ENCODE measurements at places on chromosomes 5 and 9.
A peak's percentile ranks its signal among the peaks of the same experiment; 100 is the strongest.

- no peak for DNase-seq
Measured at GRCh38 chr5:168227001-168227400, 64.4 kb upstream of the WWC1 start.

DNA sequence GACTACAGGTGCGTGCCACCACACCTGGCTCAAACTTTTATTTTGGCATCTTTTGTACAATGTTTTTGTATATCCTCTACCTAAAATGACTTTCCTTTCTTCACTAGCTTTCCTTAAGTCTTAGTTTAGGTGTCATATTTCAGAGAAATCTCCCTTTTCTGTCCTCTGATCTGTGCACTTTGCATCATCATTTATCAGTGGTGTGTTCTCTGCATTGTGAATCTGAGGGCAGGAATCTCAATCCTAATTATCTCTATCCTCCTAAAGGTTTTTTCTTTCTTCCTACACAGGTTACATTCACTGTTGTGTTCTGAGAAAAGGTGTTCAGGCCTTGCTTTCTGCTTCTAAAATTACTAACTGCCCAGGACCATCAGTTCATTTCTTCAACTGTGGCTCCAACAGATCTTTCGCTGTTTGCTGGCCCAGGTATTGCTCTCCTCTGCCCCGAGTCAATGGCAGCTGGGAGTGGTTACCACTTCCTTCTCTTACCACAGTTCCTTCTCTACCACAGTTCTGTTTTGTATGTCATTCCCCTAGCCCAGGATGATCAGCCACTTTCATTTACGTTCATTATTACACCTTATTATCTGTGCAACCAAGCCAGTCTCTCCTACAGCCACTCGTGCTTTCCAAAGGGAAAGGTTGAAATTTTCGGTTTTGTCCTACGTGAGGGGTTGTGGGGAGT, 14.0 kb downstream of the TGFBR1 start:
- DNase-seq: no peak

- no peak for DNase-seq
Measured at GRCh38 chr5:169012450-169012849, 288.5 kb downstream of the SLIT3 start.

- no peak for DNase-seq
Measured at GRCh38 chr9:112783551-112783954, 33.0 kb downstream of the SNX30 start.

DNA sequence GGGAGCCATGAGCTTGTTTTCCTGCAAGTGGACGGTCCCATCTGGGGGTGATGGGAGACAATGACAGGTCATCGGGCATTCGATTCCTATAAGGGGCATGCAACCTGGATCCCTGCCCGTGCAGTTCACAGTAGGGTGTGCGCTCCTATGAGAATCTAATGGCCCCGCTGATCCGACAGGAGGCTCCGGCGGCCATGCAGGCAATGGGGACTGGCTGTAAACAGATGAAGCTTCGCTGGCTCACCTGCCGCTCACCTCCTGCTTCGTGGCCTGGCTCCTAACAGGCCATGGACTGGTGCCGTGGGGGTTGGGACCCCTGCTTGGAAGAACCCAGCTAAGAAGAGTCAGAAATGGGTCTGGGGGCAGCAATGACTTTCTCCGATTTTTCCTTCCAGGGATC, 21.0 kb downstream of the PAEP start:
- no peak for DNase-seq

DNA sequence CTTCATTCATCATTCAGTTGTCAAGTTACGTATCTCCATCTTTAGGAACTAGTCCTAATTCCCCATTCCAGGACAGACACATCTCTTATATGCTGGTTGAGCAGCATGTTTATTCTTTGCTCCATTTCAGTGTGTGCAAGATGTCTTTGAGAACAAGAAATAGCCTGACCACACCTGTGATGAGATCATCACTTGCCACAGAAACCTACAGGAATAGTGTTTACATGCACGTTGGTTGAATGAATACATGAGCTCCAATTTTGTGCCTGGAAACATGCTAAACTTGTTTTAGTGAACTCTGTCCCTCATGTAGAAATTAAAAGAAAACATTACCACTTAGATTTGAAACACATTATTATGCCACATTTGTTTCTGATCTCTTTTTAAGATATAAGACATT, 489.1 kb downstream of the CDH18 start:
- DNase-seq: no peak

DNA sequence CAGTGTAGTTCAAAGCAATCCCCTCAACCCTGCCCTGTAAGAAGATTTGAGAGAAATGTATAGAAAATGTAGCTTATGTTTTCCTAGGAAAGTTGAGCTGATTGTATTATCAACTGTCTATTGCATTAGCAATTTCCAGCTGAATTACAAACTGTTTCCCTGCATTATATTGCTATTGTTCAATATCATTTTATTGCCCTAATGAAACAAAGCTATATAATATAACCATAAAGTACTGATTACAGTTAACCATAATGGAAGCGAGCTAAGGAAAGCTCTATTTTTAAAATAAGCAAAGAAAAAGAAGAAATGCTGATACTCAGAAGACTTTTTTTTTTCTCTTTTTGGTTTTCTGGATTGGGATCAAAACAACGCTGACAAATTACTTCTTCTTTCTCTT, 228.3 kb downstream of the EFNA5 start:
- DNase-seq: no peak

- DNase-seq: peak; percentile 69
Measured at GRCh38 chr5:30040488-30041118, 1152.9 kb upstream of the CDH6 start.

DNA sequence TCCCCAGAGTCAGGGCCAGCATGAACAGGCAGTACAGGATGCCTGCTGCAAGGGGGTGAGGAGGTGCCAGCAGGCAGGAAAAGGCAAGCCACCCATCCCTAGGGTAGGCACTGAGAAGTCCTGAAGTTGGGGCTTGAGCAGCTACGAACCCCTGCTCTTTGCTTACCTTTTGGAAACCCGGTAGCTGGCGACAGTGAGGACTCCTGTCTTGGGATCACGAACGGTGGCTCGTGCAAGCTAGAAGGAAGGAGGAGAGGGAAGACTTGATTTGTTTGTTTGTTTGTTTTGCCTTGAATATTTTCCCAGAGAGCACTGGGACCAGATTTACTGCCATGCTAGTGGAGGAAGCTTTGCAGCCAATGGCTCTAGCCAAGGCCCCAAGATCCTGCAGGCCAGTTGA, 23.7 kb downstream of the P4HA2 start:
- DNase-seq: no peak

- DNase-seq: no peak
Measured at GRCh38 chr9:98903961-98904411, 39.7 kb upstream of the COL15A1 start.

DNA sequence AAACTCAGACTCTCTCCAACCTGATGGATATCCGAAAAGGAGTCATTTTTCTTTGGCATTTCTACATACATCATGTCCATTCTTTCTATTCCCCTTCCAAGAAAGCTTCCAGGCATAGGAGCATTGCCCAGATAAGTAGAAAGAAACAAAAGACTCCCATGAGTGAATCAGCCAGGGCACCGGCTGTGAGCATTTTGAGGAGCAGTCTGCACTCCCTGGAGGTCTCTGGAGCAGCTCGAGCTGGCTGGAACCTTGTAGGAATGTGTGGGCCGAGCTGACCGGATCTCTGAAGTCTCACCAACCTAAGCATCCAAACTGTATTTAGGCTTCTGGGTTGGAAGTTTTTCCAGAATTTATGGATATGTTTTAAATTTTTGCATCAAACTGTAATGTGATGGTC, 161.4 kb upstream of the TRPC7 start:
- DNase-seq: no peak

GRCh38 chr9:112274600-112274999, 58.8 kb downstream of the PTBP3 start:
- no peak for DNase-seq

DNA sequence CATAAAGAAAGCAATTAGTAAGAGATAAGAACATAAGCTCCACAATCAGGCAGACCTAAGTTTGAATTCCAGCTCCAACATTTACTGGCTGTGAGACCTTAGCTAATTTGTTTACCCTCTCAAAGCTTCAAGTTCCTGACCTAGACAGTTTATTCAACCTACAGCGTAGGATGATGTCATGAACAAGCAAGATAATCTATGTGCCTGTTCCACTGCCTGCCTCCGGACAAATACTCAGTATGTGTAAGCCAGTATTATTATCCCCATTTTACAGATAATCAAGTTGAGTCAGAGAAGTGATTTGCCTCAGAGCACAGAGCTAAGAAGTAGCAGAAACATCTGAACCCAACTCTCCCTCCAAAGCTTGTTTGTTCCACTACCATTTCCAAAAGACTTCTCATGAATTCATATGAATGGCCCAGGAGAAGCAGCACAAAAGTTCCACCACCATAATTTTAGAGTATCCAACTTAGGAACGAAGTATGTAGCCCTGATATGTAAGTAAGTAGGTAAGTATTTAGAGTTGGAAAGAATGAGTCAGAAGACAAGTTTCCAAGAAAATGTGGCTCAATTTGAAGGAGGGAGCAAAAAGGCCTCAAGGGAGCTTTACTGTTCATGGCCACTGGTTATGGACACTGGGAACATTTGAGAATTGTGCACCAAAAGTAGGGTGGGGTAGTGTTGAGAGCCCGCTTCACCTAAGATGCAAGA, 398.2 kb downstream of the NFIB start:
- DNase-seq: no peak

DNA sequence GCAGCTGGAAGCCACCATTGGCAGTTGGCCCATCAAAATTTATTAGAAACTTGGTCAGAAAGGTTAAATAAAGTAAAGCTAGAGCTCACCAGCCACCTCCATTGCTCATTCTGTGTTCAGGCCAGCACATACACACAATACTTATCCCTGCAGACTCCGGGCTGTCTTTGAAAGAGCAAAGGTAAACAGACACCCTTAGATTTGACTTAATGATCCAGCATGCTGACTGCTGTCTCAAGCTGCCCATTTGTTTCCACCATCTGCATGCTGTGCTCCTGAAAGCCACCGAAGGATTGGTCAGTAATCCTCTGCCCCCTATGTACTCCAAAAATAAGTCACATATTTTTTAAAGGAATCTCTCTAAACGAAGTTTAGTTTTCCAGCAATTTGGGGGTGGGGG, 1059.8 kb upstream of the DMAC1 start:
- no peak for DNase-seq

DNA sequence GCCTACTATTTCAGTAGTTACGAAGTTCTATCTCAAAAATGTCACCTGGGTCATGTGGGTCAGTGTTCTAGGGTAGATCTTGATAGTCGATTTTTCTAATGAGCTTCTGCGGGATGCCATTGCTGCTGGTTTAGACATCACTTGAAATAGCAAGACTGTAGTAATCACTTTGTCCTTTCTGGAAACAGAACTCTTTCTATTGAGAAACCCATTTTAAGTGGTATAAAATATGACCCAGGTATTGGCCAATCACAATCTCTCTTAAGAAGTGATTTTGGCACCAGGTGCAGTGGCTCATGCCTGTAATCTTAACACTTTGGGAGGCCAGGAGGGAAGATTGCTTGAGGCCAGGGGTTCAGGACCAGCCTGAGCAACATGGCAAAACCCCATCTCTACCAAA, 17.6 kb downstream of the ARRDC3 start:
- no peak for DNase-seq

GRCh38 chr5:178440181-178440580, 150.0 kb downstream of the COL23A1 start:
- no peak for DNase-seq

DNA sequence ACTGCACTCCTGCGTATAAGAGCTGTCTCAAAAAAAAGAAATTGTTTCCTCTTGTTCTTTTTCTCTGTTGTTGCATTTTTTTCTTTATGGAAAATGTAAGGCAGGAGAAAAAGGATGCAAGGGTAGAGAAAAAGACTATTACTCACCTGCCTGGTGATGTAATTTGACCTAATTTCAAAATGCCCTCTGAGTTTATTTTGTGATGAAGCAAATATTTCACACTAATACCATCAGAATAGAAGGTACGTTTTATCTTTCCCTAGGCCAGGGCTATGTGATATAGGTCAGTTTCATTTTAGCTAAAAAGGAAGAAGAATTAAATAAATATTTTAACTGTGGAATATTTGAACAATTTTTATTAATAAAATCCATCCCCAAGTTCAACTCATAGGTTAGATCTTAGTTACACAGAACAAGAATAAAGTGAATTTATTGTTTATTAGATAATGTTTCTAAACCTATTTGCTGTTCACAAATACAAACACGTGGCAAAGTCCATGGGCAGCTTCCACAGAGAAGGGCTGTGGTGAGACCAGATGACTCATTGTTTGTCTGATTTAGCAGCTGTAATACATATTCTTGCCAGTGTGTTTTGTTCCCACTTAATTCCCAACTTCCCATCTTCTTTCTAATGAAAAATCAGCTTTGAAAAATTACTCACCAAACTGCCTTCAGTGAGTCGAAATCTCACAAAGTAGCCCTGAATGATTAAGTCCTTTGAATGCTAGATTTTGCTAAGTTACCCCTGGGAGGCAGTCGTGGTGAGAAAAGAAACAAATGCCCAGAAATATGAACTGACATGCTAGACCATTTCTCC, 52.8 kb upstream of the CCDC112 start:
- DNase-seq: no peak

- DNase-seq: no peak
Measured at GRCh38 chr5:62214701-62215100, 91.3 kb upstream of the KIF2A start.

DNA sequence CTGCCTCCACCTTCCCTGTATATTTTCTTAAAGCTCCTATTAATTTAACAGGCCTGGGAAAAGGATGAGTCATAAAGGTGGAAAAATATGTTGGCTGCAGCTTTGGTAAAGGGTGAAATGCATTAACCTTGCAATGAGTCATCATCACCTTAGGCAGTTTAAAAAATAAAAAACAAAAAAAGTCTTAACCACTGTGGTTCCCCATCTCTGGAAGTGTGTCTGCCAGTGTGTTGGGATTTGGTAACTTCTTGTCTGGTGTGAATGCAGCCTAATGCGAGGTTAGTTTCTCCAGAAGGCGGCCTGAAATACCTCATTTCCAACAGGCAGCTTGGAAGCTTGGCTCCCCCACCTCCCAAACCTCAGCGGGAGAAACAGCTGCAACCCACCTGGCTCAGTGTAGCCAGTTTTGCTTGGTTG, 265.3 kb upstream of the GAS1 start:
- no peak for DNase-seq

GRCh38 chr5:67102708-67103107, 93.9 kb downstream of the CD180 start:
- DNase-seq: no peak

DNA sequence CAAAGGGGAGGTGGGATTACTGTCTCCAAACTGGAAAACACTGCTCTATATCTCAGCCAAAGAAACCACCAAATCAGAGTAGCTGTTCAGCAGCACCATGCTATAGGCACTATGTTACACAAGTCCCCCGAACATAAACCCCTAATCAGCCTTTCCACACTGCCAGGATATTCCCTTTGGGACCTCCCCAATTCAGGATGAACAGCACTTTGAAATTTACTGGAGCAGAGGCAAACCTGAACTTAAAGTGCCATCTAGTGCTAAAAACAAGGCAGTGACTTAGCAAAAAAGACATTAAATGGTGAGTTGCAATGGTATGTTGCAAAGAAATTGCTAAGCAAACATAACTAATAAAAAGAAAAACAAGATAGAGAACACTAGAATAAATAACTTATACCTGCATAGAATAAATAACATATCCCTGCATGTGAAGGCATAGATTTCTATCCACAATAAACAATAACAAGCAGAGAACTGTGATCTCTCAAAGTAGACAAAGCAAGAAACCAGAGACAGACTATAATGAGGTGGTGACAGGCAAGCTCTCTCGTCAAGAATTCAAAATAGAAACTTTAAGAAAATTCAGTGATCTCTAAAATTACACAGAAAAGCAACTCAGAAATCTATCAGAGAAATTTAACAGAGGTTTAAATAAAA, 584.4 kb upstream of the ACO1 start:
- peak; percentile 49 for DNase-seq

GRCh38 chr9:114121227-114122135, 22.4 kb upstream of the KIF12 start:
- no peak for DNase-seq

- DNase-seq: no peak
Measured at GRCh38 chr5:111865356-111865755, 108.4 kb upstream of the NREP start.
